Stimulated activated naive CD4-positive, alpha-beta T cell (primary cell): ENCODE measurements at places on chromosomes 5 and 9.

GRCh38 chr9:69344459-69344858, 19.4 kb downstream of the ENTREP1 start:
- DNase-seq = no peak

- no peak for DNase-seq
Observed at GRCh38 chr9:99762470-99762869, 59.2 kb upstream of the NR4A3 start.

DNA sequence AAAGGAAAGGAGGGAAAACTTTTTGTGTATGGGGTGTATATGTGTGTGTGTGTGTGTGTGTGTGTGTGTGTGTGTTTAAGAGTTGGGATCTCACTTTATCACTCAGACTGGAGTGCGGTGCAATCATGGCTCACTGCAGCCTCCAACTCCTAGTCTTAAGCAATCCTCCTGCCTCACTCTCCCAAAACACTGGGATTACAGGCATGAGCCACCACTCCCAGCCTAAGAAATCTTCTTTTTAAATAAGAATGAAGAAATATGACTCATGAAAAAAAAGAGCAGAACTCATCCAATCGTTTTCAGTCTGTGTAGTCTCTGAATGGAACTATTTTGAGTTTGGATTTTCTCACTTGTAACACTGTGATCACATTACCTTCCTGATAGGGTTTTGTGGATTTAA, 601.5 kb downstream of the ACTL7B start:
- no peak for DNase-seq

- no peak for DNase-seq
Observed at GRCh38 chr9:22622815-22623214, 176.2 kb downstream of the DMRTA1 start.

- DNase-seq = no peak
Observed at GRCh38 chr5:124546643-124547042, 199.8 kb downstream of the ZNF608 start.

DNA sequence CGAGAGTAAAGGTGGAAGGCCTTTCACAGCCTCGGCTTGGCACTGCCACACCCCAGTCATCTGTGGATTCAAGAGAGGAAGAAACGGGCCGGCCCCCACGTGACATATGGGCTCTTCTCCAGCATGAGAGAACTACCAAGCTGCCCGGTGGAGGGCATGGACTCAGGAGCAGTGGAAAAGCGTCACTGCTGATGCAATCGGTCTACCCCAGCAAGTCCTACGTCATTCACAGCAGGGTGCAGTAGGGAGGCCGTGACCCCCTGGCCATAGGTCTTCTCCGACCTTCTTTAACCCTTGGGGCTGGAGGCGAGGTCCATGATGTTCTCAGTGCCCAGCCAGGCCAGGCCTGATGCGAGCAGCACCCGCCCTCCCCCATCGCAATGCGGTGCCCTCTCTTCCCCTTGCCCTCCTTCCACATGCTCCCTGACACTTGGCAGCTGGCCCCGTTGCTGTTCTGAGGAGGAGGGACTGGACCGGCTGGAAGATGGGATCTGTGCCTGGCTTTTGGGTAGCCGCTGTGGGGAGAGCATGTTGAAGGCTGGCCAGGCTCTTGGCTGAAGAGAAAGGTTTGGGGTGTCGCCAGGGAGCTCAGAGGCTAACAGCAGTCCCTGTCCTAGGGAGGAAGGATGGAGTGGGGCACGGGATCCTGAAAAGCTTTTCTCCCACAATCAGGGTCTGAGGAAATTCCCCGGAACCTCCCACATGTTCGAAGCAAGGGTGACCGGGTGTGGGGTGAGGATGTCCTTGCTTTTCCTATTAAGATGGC, 89.8 kb downstream of the LIFR start:
- DNase-seq = no peak

DNA sequence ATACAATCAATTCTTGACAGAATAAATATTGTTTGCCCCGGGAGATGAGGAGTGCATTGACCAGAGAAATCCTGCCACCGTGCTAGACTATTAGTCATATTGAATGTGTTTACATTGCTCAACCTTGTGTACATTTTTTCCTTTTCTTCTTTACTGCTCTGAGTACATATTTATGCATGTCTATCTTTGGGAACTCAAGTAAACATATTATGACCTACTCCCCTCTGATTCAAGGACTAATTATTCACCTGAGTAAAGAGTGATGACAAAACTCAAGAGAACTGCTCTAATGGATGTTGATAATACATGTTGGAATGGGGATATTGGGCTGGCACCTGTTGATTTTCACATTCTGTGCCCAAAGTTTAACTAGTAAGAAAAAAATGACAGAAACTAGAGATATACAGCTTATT, 3.9 kb upstream of the SPINK1 start:
- DNase-seq = no peak

- DNase-seq = no peak
Observed at GRCh38 chr9:121690316-121690715, 38.9 kb downstream of the DAB2IP start.

DNA sequence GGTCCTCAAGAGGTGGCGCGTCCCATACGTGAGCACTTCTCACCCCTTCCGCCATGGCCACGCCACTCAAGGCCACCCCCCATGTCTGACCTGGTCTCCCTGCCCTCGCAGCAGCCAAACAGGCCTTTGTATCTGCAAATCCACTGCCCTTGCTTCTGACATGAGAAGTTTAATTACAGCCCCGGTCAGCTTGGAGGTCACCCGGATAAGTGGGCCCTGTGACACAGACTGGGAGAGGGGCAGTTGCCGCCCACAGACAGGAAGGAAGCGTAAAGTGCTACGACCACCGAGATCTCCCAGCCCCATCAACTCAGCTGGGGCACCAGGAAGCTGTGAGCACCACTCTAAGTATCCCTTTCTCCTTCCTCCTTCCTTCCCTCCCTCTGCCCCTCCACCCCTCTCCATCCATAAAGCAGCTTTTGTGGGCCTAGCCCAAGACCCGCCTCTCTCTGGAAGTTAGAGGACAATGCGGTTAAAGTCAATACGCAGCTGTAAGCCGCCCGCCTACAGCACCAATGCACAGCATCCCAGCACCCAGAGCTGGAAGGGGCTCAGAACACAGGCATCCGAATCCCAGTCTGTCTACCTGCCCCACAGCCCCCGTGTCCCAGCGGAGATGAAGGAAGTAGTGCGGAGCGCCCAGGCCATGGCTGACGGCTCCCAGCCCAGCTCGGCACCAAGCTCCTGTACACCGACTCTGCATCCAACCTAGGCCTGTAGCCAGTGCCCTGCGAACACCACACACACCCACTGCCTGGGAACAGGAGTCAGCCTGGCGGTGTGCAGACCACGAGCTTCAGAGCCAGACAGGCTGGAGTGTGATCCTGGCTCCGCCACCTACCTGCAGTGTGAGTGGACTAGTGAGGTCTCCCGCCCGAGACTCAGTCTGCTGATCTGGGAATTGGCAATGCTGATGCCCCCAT, 44.8 kb upstream of the RNF130 start:
- DNase-seq = no peak

DNA sequence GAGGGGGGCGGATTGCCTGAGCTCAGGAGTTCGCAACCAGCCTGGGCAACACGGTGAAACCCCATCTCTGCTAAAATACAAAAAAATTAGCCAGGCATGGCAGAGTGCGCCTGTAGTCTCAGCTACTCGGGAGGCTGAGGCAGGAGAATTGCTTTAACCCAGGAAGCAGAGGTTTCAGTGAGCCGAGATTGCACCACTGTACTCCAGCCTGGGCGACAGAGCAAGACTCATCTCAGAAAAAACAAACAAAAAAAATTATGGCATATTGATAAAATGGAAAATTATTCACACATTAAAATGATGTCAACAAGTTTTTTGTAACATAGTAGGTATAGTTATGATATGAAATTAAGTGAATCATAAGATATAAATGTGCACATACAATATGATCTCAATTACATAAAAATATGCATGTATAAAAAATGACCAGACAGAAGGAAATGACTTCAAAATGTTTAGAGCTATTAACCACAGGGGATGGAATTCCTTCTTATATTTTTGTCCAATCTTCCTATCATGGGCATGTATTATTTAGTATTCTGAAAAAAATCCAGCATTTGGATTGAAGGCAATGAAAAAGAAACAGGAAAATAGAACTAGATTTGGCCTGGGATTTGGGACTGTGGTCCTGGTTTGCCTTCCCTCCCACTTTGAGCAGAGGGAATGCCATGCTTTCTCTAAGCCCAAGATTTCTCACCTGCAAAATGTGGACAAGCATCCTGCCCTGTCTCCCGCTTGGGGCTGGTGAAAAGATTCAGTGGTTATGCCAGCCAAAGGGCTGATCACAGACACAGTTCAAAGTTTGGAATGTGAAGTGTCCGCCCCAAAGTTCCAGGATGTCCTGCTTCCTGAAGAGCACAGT, 19.5 kb downstream of the SPAAR start:
- DNase-seq = no peak

DNA sequence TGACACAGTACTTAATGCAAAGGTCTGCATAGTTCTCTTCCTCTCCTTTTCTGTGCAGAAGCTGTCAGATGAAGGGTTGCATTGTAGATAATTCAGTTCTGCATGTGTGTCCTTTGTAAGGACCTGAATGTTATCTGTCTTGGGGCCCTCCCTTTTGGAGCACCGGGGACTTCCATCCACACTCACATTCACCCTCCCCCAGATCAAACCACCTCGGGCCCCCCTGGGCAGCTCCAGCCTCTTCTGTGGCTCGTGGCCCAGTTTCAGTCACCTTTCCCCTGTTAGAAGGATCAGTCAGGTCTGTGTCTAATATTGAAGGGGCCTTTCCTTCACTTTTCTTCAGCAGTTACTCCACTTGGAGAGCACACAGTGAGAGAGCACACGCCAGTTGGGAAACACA, 11.0 kb downstream of the DMRT1 start:
- DNase-seq = no peak

- no peak for DNase-seq
Observed at GRCh38 chr5:89097103-89097502, 214.1 kb upstream of the MEF2C start.

- no peak for DNase-seq
Observed at GRCh38 chr5:9498541-9499497, 47.1 kb downstream of the SEMA5A start.

DNA sequence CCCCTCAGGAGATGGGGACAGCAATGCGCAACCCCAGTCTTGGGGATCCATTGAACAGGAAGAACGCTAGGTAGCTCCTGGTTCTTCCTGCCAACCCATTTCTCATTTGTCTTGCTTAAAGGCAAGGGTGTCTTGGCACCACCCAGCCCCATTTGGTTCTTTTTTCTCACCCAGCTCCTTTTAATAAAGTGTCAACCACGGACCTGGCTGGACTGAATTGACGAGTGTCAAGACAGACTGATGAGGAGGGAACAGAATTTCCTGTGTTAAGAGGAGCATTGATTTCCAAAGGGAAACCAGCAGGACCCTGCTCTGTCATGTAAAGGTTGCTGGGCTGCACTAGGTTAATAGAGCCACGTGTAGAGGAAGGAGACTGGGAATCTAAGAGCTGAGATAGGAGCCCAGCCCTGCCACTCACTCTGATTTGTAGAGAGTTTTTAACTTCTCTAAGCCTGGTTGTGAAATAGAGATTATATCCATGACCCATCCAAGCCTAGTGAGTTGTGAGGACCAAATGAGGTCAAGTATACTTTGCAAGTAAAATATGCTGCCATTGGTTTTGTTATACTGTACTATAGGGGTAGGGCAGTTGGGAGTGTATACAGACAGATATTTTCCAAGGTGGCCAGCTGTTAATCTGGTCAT, 33.7 kb downstream of the OSTF1 start:
- DNase-seq = no peak

DNA sequence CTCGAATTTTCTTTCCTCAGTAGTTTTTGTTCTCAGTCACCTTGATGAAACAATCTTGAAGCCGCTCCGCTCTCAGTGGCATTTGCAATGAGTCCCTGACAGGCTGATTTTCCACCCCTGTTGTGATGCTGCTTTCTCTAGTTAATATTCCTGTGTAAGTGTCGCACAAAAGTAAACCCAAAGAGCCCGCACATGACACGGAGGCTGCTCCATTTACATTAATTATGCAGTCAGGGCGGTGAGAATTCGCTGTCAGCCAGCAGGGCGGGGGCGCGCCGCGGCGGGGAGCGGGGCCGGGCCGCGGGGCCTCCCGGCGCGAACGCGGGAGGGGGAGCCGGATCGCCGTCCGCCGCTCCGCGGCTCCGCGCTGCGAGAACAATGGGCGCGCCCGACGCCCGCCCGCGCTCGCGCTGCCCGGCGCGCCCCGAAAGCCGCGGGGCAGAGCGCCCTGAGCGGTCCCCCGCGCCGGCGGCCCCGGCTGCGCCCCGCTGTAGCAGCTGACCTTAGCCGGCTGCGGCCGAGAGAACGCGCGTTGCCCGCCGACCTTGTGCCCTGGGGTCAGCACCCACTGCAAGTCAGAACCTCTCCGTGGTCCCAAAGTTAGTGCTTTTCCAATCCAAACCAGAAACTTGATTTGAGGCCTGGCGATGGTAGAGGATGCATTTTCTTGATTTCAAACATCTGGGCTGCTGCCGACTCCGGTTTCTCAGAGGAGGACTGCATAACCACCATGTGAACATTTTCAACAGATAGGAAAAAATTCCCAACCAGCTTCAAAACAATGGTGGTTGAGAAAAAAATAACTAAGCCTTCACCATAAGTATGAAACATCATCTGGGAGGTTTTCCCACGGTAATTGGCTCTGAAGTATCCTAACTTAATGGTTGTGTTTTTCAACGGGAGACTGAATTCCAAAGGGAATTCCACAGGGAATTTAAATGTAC, 142.6 kb downstream of the PBX3 start:
- DNase-seq = peak; percentile 28

GRCh38 chr9:401223-401622, 186.6 kb downstream of the DOCK8 start:
- DNase-seq = no peak

- DNase-seq = no peak
Observed at GRCh38 chr5:107670087-107670931, 428 bp downstream of the EFNA5 start.

GRCh38 chr9:114460513-114461199, 44.6 kb downstream of the WHRN start:
- no peak for DNase-seq

- DNase-seq = no peak
Observed at GRCh38 chr5:6827526-6828219, 114.4 kb downstream of the TENT4A start.

DNA sequence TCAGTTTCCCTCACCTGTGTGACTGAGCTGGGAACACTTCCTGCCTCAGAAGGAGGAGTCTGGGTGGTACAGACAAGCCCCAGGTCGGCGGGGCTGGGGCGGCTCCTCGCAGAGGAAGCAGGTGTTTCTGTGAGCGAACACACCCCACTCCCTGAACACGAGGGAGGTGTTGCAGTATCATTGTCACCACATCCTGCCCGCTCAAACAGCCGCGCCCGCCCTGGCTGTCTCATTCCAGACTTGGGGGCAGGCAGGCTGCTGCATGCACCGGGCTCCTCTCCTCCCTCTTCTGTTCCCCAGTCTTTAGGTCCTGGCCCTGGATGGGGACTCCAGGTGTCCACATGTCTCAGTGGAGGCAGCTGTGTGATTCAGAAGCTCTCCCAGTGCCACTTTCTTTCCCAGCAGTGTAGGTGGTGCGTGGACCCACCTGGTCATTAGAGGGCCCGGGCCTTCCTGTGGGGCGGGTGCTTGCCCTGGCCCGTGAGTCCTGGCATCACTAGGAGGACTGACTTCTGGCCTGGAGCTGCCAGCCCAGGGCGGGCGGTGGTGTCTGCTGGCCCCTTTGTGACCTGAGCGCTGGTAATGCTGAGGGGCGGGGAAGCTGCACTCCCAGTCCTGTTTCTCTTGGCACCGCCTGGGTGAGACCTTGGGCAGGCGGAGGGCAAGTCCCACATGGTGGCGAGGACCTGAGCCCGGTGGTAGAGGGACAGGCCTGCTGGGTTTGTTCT, 18.3 kb upstream of the PHYHD1 start:
- peak; percentile 90 for DNase-seq
